CD14-positive monocyte (primary cell): ENCODE measurements at places on chromosomes 3 and 15.

GRCh38 chr15:30042556-30042955 is 40.2 kb upstream of the GOLGA8J start:
- H3K27me3 ChIP-seq, result no peaks in the 10 kb centered on the region
- no peak for DNase-seq
- no peak overlapping the region for H3K27ac ChIP-seq
- H3K4me1 ChIP-seq, result no peaks in the 10 kb centered on the region
- H3K36me3 ChIP-seq, result no peaks in the 10 kb centered on the region

GRCh38 chr15:68794863-68795262 is 25.8 kb downstream of the ANP32A start:
- H3K4me3 ChIP-seq, result peak overlapping the region; percentile 71
- H3K36me3 ChIP-seq, result peaks cover 7% of the 10 kb centered on the region
- H3K27ac ChIP-seq, result peak overlapping the region; percentile 92
- no peaks in the 10 kb centered on the region for H3K27me3 ChIP-seq
- H3K4me1 ChIP-seq, result peaks cover 100% of the 10 kb centered on the region

GRCh38 chr3:172145031-172145686 is 105.8 kb downstream of the FNDC3B start:
- no peaks in the 10 kb centered on the region for H3K36me3 ChIP-seq
- H3K27ac ChIP-seq, result no peak overlapping the region
- peak; percentile 42 for DNase-seq
- no peaks in the 10 kb centered on the region for H3K27me3 ChIP-seq

GRCh38 chr3:150703299-150703755 is 393 bp downstream of the ERICH6 start:
- peak overlapping the region; percentile 77 for H3K4me3 ChIP-seq
- DNase-seq, result no peak
- peak overlapping the region; percentile 89 for H3K27ac ChIP-seq
- no peaks in the 10 kb centered on the region for H3K27me3 ChIP-seq

DNA sequence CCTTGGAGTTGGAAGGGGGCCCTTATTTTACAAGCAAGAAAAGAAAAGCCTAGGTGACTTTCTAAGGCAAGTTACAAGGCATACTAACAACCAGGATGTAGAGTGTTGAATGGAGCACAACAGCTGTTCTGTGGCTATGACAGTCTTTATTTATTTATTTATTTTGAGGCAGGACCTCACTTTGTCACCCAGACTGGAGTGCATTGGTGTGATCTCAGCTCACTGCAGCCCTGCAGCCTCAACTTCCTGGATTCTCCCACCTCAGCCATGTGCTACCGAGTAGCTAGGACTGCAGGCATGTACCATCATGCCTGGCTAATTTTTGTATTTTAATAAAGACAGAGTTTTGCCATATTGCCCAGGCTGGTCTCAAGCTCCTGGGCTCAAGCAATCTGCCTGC is 973.4 kb downstream of the ROBO1 start:
- no peak for DNase-seq
- no peaks in the 10 kb centered on the region for H3K4me1 ChIP-seq
- H3K27me3 ChIP-seq, result no peaks in the 10 kb centered on the region
- no peak overlapping the region for H3K4me3 ChIP-seq
- H3K36me3 ChIP-seq, result no peaks in the 10 kb centered on the region
- no peak overlapping the region for H3K27ac ChIP-seq

DNA sequence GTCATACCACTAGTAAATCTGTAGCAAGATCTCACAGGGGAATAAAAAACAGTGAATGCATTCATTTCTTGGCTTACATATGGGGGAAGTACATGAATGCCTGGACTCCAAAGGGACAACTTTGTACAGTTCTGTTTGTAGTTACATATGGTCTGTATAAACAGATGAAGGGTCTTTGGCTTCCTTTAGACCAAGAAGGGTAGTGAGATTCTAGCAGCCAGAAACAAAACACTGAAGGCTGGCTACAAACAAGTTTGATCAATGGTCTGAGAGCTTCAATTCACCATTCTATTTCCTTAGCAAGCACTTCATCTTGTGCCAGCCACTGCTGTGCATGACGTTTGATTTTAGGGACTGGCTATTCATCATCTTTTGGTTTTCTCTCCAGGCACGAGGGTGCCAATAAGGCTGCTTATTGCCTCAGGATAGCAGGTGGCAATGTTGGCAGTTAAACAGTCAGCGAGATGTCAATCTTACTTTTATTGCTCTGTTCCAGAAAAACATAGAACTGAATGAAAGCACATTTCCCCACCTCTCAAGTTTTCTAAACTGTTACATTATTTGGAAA is 313.7 kb upstream of the COL8A1 start:
- H3K36me3 ChIP-seq, result no peaks in the 10 kb centered on the region
- no peak overlapping the region for H3K4me3 ChIP-seq
- no peaks in the 10 kb centered on the region for H3K27me3 ChIP-seq
- no peak overlapping the region for H3K27ac ChIP-seq

GRCh38 chr3:111785034-111785433 is 74.0 kb upstream of the PHLDB2 start:
- no peaks in the 10 kb centered on the region for H3K4me1 ChIP-seq
- H3K27me3 ChIP-seq, result no peaks in the 10 kb centered on the region
- H3K27ac ChIP-seq, result no peak overlapping the region
- no peak overlapping the region for H3K4me3 ChIP-seq
- DNase-seq, result no peak
- H3K36me3 ChIP-seq, result no peaks in the 10 kb centered on the region

DNA sequence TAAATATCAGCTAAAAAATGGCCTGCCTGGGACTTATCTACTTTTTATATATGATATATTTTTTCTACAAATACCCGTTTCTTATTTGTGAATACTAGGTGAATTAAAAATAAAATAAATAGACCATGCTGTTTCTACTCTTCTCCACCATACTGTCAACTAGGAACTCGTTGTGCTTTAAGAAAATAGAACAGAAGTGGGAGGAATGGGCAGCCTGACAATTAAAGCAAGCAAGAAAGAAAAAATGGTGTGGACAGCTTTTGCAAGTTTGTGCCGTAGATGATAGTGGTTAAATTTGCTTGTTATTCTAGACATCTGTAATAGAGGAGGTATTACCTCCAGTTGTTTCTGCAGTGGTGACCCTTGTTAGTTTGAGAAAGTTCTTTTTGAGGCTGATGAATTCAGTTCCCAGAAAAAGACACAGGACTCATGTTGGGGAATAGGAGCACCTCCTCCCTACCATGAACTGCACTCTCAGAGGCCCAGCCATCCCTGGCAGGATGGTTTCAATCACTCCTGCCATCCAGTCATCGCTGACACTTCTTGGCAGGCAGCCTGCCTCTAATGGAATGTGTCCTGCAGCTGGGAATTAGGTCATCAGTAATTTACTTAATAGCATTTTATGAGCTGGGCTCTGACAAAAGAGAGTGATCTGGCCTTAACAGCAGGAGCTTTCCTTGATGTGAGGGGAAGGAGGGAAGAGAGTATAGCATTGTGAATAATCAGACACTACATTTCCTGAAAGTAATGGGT is 105.0 kb upstream of the GAP43 start:
- no peak overlapping the region for H3K27ac ChIP-seq
- H3K4me3 ChIP-seq, result no peak overlapping the region
- no peaks in the 10 kb centered on the region for H3K36me3 ChIP-seq
- H3K27me3 ChIP-seq, result no peaks in the 10 kb centered on the region
- DNase-seq, result no peak

DNA sequence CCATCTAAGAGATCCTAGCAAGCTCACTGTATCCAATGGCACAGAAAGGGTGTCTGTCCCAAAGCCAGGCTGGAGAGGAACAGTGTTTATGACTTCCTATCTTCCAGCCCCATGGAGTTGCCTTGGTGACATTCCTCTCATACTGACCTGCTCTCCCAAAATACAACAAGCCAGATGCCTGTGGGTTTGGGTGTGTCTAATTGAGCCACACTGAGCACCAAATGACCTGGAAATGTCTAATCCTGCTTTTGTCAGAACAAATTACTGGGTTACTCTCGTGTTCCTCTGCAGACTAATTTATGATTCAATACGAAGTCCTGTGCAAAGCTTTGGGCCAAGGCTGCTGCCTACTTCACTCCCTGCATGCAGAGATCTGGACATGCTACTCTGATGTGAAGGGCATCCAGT is 98.1 kb upstream of the STRIT1 start:
- H3K36me3 ChIP-seq, result no peaks in the 10 kb centered on the region
- H3K4me3 ChIP-seq, result no peak overlapping the region
- DNase-seq, result no peak
- no peak overlapping the region for H3K27ac ChIP-seq
- H3K4me1 ChIP-seq, result no peaks in the 10 kb centered on the region
- H3K27me3 ChIP-seq, result no peaks in the 10 kb centered on the region

GRCh38 chr3:165233501-165234195 is 37.5 kb upstream of the SLITRK3 start:
- H3K4me3 ChIP-seq, result no peak overlapping the region
- no peaks in the 10 kb centered on the region for H3K27me3 ChIP-seq
- H3K27ac ChIP-seq, result no peak overlapping the region

DNA sequence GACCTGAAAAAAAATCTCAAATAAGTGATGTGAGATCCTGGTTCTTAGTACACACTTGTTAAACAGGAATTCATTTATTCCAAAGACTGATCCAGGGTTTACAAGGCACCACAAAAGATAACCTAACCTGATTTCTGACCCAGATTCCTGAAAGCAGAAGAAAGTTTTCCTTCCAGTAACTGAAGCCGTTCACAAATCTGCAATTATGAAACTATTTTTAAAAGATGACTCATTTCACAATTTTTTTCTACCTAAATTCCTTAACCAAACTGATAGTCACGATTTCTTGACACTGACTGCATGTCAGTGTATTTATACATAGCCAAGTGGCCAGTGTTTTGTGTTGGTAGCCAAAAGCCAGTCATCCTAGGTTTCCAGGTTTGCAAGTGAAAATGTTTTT is 17.1 kb downstream of the SLC9A9 start:
- H3K27ac ChIP-seq, result peak overlapping the region; percentile 74
- H3K4me1 ChIP-seq, result peaks cover 38% of the 10 kb centered on the region
- no peaks in the 10 kb centered on the region for H3K36me3 ChIP-seq
- peak; percentile 70 for DNase-seq
- H3K4me3 ChIP-seq, result no peak overlapping the region

GRCh38 chr3:62607287-62608029 is 234.1 kb upstream of the FEZF2 start:
- no peaks in the 10 kb centered on the region for H3K4me1 ChIP-seq
- H3K27me3 ChIP-seq, result no peaks in the 10 kb centered on the region
- H3K27ac ChIP-seq, result no peak overlapping the region

GRCh38 chr3:40719660-40720287 is 195.0 kb downstream of the ZNF621 start:
- H3K4me1 ChIP-seq, result peaks cover 17% of the 10 kb centered on the region
- no peaks in the 10 kb centered on the region for H3K27me3 ChIP-seq
- no peak overlapping the region for H3K4me3 ChIP-seq

GRCh38 chr3:54882129-54882833 is 45.6 kb downstream of the LRTM1 start:
- H3K27me3 ChIP-seq, result no peaks in the 10 kb centered on the region
- H3K4me1 ChIP-seq, result no peaks in the 10 kb centered on the region
- no peaks in the 10 kb centered on the region for H3K36me3 ChIP-seq
